ENCODE measurements at places on chromosomes 13 and 19.

GRCh38 chr13:111064661-111065060, 50.4 kb upstream of the ARHGEF7 start:
- no peak for DNase-seq

DNA sequence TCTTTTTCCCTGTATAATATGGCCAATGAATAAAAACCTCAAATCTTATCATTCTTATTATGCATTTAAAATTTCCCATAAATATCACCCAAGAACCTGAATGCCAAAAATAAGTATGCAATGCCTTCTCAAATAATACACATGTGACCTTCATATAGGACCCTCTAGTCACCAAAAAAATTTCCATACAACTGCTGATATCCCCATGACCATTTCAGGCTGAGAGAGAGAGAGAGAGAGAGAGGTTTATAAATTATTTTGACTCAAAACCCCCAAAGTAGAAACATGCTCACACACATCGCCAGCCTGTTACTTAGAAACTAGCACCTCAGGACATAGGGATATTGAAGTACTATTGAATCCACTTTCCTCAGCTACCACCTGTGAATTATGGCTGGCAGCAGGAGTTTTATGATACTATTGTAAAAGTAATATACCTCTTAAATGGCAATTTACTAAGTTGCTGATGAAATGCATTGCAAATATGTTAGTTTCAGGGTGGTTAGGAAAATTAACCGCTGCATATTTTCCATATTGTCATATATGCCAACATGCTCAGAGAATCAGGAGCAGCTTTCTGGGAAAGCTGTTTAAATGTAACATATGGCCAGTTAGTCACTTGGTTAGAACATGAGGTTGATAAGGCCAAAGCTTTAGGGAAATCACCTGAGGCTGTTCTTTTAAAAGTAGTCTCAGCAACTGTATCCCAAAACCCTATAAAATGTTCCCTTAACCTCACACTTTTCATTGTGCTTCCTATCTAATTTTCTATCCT, 230.8 kb downstream of the DCT start:
- DNase-seq, result no peak

DNA sequence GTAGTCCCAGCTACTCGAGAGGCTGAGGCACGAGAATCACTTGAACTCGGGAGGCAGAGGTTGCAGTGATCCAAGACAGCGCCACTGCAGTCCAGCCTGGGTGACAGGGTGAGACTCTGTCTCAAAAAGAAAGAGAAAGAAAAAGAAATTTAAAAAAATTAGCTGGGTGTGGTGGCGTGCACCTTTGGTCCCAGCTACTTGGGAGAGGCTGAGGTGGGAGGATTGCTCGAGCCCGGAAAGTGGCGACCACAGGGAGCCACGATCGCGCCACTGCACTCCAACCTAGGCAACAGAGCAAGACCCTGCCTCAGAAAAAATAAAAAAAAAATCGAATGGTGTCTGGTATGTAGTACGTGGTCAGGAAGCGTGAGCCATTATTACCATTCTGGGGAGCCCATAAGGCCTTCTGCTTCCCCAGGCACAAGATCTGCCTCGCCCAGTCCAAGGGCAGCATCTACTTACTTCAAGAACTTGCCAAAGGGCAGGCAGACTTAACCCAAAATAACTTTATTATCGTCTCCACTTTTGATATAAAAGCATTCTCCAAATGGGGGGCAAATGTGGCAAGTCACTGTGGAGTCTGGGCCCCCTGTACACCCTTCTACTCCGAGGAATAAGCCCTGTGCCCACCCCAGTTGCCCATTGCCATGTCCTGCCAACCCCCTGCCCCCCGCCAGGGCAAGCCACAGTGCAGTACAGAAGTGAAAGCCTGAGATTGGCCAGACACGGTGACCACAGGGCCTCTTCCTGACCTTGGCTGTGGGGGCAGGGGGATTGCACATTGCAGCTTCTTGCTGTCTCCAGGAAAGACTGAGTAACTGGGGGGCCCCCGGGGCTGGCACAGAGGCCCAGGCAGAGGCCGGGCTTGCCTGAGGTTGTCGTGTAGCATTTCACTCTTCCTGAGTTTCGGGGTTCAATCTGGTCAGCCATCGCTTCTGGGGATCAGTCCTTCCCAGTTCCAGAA, 12.6 kb downstream of the CCL25 start:
- DNase-seq, result no peak

DNA sequence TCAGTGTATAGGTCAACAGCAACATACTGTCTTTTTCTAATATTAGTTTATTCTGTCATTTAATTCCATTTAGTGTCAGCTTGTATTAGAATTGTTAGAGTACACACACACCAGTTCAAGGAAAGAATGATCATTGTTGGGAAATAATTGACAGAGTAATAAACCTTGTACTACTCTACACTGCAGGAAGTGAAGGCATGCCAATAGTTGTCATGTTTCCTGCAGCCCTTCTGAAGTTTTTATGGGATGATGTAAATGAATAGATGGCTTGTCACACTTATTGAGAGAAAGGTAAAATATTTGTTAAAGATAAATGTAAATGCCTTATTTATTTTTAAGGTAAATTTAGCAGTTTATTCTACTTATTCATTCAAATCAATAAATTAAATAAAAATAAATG, 306.9 kb upstream of the KLHL1 start:
- DNase-seq, result no peak

DNA sequence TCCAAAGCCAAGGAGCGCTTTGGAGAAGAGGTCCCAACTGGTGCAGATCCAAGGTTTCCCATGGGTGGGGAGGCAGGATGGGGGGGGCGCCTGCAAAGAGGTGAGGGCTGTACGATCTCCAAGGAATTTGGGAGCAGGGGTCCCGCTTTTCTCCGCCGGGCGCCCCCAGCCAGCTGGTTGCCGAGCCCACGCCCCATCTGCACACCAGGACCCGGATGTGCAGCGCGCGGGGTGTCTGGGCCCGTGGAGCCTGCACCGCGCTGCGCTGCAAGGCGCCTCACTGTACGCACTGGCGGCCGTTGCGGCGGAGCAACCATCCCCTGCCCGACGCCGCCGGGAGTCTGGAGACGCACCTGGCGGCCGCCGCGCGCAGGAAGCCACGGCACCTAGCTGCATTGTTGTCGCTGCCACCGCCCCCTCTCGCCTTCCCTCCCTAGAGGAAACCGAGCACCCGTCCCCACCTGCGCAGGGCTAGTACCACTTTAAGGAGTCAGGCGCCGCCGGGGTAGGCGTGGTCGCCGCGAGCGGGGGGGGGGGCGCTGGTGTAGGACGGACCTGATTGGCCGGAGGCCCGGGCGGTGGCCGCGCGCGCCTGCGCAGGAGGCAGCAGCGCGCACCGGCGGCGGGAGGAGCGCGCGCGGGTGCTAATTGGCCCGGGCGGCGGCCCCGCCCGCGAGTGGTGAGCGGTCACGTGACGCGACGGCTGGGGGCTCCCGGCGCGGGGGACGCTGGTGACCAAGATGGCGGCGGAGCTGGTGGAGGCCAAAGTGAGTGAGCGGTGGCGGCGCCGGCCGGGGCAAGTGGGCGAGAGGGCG, at the start of gene PIAS4:
Gene PIAS4 (plus strand): TSS at position 716 of the 815 bp plus-strand sequence. CDS start 25 bp downstream, at position 741.
- DNase-seq, result peak; percentile 99

DNA sequence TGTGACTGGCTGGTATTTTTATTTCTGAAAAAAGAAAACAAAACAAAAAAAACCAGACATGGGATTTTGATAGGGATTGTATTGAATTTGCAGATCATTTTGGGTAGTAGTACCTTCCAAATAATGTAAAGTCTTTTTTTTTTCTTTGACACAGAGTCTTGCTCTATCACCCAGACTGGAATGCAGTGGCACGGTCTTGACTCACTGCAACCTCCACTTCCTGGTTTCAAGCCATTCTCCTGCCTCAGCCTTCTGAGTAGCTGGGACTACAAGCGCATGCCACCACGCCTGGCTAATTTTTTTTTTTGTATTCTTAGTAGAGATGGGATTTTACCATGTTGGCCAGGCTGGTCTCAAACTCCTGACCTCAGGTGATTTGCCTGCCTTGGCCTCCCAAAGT, 4.2 kb downstream of the ZNF101 start:
- no peak for DNase-seq

DNA sequence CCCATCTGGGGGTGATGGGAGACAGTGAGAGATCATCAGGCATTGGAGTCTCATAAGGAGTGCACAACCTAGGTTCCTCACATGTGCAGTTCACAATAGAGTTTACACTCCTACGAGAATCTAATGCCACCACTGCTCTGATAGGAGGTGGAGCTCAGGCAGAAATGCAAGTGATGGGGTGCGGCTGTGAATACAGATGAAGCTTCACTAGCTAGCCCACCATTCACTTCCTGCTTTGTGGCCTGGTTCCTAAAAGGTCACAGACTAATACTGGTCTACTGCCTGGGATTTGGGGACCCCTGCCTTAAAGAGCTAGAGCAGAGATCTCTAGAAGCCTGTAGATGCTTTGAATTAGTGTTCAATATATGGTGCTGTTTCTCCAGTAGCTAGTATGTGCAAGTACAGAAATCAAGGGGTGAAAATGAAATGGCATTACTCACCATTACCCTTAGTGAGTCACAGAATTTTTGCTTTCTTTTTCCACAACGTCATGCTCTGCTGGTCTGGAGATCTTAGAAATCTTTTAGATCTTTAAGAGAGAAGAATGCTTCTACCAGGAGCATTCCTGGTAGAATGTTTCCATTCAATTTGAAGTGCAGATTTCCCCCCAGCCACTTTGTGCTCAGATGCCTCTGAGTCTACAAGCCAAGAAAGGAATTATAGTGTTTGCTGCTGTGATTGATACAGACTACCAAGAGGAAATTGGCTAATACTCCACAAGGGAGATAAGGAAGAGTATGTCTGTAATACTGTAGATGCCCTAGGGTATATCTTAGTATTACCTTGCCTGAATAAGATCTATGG, 2301.2 kb downstream of the PCDH9 start:
- DNase-seq, result no peak

GRCh38 chr19:41366089-41366488, 2.1 kb upstream of the B9D2 start:
- DNase-seq, result no peak

DNA sequence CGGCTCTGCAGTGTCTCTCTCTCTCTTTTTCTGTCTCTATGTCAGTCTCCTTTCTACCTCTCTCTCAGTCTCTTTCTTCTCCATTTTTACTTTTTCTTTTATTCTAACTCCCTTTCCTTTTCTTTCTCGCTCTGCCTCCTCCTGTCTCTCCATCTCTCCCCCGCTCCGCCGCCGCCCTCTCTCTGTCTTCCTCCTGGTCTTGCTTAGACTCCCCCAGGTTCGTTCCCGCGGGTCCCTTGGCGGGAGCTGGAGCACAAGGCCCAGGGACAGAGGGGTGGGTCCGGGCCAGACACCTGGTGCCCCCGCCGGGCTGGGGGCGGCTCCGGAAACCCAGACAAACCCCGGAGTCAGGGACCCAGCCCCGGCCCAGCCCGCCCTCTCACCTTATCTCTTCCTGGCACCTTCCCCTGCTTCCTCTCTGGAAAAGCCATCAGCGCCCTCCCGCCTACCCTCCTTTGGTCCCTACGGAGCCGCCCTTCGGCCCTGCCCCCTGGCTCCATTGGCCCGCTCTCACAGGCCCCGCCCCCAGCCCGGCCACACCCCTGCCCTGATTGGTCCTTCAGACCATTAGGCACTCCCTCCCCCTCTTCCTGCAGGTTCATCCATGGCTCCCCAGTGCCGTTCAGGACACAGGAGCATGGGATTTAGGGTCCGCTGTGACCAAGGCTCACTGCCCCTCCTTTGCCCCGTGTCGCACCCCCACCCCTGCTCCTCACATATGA, 15.4 kb upstream of the NOP53 start:
- DNase-seq, result peak; percentile 83

DNA sequence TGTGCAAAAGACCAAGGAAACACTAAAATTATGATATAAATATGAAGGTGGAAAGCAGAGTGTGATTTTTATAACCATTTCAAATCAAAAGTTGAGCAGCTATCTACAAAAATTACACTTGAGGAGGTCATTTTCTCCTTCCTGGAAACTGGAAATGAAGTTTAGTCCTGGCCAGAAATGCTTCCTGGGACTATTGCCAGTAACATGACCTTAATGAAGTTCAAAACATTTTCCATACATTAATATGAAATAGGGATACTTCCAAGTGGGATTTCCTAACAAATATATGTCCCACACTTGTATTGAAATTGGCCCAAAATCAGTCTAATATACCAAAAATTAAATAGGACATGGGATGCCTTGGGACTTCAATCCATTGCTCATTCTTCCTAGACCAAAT, 1556.8 kb upstream of the MIR17HG start:
- DNase-seq, result no peak
